SJSA1 (cell line): ENCODE measurements at places on chromosomes 13 and 19.

- no peak for DNase-seq
These were observed 29.9 kb upstream of the MUC16 start for GRCh38 chr19:9040131-9040530.

DNA sequence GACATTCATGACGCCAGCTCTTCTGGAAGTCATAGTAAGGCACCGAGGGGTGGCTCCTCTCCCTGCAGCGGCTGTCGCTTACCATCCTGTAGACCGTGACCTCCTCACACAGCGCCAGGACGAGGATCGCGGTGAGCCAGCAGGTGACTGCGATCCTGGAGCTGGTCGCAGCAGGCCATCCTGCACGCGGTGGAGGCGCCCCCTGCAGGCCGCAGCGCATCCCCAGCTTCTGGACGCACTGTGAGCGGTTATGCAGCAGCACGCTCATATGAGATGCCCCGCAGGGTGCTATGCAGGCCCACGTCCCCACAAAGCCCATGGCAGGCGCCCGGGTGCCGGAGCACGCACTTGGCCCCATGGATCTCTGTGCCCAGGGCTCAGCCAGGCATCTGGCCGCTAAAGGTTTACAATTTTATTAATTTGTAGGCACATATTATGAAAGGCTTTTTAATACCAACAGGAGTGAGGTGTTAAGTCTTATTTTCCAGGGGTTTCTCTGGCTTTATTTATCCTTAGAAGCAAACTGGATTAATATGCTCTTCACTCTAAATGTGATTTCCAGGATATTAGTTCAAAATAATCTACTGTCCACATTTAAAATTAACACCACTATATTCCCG is 35.6 kb upstream of the PSPC1 start:
- no peak for DNase-seq

GRCh38 chr13:79776531-79777295 is 295.8 kb downstream of the NDFIP2 start:
- peak; percentile 75 for DNase-seq

GRCh38 chr19:12944104-12944674 is 1.5 kb upstream of the RAD23A start:
- DNase-seq, result no peak

DNA sequence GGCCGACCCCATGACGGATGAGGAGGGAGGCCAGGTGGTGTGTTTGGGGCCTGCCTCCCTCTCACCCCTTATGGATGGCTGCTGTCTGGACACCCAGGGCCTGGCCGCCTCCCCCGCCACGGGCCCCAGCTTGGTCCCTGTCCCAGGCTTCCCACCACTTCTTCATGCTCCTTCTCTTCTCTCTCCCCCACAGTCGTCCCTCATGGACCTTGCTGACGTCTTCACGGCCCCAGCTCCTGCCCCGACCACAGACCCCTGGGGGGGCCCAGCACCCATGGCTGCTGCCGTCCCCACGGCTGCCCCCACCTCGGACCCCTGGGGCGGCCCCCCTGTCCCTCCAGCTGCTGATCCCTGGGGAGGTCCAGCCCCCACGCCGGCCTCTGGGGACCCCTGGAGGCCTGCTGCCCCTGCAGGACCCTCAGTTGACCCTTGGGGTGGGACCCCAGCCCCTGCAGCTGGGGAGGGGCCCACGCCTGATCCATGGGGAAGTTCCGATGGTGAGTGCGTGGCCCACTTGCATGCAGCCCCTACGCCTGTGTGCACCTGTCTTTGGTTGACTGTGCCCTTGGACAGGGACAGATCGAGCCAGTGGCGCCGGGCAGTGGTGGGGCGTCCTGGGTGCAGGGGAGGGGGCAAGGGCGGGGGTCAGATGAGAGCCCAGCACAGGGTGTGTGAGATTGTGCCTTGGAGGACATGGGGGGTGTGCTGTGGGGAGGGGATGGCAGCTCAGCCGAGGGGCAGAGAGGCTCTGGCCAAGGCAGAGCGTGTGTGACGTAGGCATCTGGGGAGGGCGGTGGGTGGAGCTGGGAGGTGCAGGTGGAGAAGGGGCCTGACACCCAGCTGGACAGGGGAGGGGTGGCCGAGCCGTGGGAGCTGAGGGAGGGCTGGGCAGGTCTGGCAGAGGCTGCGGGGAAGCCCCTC is 16.8 kb downstream of the EPN1 start:
- DNase-seq, result no peak

GRCh38 chr19:10864538-10864899 is 6.8 kb upstream of the CARM1 start:
- DNase-seq, result peak; percentile 67

DNA sequence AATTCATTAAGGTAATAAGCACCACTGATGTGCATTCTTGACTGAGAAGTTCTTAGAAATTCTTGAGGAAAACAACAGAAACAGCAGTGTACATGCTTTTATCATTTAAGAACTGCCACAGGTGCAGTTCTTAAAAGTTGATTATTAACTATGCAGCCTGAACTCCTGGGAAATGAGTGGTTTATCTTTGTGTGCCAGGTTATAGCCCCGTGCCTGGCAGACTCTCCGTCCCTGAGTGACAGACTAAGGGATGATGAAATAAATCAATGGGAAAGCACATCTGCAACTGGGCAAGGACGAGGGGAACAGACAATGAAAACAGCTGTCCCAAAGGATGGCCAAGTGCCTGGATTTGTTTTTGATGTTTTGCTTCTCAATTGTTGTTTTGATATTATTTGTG is 84.4 kb upstream of the SPATA13 start:
- no peak for DNase-seq

GRCh38 chr13:24694907-24695306 is 14.7 kb downstream of the ATP12A start:
- DNase-seq, result no peak

GRCh38 chr19:56601375-56601774 is 6.3 kb downstream of the ZNF71 start:
- DNase-seq, result no peak

DNA sequence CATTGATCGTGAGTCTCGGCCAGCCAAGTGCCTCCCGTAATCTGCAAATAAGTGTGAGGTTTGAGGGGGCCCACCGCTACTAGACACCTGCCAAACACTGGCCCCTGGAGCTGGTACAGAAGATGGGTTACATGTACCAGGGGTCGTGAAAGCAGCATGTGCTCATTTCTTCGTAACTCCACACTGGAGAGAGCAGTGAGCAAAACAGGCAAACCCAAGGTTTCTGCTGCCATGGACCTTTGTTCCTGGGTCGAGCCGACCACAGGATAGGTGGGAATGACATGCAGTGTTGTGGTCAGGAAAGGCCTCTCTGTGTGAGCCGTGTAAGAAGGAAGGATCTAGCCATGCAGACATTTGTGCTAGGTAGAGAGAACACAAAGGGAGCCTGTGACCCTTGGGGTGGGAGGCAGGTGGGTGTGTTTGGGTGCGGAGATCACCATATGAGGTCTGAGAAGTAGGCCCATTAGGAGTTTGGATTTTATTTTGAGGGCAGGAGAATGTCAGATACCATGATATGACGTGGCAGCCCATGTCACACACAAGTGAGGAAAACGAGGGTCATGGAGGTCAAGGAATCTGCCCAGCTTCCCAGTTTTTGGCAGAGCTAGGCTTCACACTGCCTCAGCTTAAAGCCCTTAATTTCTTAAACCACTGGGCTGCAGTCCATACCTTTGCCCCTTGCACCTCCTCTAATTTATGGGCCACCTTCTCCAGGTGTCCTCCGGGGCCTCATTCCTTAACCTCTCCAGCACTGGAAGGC is 919 bp downstream of the GTF3A start:
- DNase-seq, result no peak

- no peak for DNase-seq
These were observed 304 bp downstream of the TSPAN16 start for GRCh38 chr19:11296264-11296663.

GRCh38 chr19:5006201-5006600 is 37.3 kb downstream of the KDM4B start:
- no peak for DNase-seq

DNA sequence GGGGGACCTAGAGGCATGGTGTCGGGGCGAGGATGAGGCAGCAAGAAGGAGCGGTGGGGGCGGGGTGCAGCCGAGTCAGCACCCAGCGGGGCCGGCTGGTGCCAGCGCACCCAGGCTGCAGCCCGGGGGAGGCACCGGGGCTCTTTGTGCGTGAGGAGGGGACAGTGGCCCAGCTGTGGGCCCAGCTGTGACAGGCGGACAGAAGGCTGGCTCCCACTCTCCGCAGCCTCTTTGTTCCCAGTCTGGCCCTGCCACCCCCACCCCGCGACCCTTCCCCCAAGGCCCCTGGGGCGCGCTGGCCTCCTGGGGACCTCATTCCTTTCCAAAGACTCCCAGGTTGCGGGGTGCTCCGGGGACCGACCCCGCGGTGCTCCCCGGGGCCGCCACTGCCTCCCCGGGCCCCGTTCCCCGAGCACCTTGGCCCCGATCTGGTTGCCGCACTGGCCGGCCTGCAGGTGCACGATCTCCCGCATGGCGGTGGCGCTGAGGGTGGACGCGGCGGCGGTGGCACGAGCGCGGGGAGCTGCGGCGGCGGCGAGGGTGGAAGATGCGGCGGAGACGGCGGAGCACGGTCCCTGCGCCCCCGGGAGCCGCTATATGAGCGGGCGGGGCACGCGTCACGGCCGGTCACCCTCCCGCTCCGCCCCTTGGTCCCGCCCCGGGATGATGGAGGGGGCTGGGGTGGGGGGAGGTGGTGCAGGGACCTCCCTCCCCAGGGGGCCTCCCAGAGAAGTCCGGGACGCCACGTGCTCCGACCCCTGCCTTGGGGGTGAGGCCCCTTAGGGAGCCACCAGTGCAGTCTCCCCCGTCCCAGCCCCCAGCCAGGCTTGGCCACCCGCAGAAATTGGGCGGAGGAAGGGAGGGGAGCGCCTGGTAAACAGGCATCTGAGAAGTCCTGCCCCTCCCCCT is at the start of gene TUBB4A:
TUBB4A (minus strand) TSS at position 570 of the 909 bp plus-strand sequence; CDS start at position 473, 97 bp downstream.
- no peak for DNase-seq

- DNase-seq, result no peak
These were observed 4.5 kb downstream of the SAE1 start for GRCh38 chr19:47135156-47135555.

DNA sequence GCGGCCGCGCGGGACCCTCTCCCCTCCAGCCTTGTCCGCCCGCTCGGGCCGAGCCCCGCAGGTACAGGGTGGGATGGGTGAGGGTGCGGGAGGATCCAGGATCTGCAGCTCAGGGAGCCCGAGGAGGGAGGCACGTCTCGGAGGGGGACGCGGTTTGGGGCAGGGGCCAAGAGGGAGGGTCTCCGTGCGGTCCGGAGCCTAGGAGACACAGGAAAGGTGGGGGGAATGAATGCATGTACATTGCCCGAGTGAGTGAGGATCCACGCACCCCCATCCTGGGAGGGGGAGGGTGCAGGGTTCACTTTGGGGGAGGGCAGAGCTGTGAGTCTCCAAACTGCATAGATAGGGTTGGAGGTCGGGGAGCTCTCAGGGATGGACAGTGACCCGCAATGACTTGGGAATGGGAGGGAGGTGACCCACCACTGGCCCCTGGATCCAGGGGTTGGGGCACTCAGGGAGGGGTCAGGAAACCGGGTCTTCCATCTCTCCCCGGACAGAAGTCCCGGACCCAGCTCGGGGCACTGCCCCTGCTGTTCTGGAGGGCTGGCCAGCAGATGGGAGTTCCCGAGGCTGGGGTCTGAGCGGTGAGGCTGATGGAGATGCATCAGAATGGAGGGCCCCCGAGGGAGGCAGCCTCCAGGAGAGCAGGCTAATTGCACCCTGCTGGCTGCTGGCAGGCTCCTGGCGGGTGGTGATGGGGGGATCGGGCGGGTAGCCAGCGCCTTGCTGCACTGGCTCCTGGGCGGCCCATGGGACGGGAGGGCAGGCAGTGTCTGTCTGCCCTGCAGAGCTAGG is 547 bp downstream of the KCNN1 start:
- DNase-seq, result no peak

DNA sequence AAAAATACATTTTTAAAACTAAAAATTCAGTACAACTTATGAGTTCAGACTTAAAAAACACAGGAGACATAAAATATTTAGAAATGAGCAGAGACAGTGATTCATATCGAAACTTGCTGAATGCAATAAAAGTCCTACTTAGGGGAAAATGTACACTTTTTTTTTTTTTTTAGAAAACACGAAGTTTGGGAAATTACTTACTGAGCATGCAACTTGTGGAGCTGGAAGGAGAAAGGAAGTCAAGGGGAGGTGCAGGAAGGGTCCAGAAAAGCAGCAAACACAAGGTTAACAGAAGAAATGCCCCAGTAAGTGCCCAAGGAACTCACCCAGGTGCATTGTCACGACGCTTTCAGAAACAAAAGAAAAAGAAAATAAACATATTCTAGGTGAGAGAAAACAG is 18.6 kb upstream of the LAIR1 start:
- no peak for DNase-seq

- no peak for DNase-seq
These were observed 109.5 kb downstream of the STK24 start for GRCh38 chr13:98467263-98467985.

DNA sequence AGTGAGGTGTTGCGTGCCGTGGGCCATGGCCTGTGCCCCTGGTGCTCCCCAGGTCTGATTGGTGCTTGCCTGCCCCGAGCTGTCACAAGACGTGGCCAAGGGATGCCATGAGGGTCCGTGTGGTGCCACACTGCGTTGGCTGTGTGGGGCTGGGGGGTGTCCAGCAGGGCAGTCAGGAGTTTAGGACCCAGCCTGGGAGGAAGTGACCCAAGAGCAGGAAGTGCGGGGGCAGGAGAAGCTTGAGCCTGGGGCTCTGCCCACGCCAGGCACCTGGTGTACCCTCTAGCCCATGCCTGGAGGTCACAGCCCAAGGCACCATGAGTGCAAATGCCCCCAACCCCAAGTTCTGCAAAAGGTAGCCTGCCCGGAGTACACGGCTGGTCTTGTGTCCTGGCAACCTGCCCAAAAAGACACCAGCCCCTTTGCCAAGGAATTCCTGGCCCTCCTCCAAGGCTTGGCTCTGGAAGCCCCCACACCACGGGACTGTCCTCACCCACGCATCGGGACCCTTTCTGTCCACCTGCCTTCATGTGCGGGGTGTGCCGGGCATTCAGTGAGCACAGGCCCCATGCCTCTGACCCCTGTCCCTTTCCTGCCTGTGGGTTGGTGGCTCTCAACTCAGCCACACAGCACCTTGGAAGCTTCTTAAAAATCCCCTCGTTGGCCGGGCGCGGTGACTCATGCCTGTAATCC is 24.9 kb downstream of the MPND start:
- DNase-seq, result no peak

GRCh38 chr19:17948931-17949930 is 16.4 kb downstream of the CCDC124 start:
- no peak for DNase-seq

- DNase-seq, result no peak
These were observed 70.0 kb downstream of the GPC6 start for GRCh38 chr13:93296584-93296983.

GRCh38 chr13:73039201-73040108 is 19.4 kb upstream of the KLF5 start:
- no peak for DNase-seq
